Stimulated activated CD4-positive, alpha-beta T cell treated with anti-CD3 and anti-CD28 coated beads, Interleukin-15, amount 100 ng/mL, for 24 hours (primary cell): ENCODE measurements at places on chromosomes 2 and 18.

GRCh38 chr2:177332026-177332991 lies 60.3 kb upstream of the AGPS start:
- DNase-seq, result peak; percentile 34

- no peak for DNase-seq
Measured at GRCh38 chr2:189253836-189254235, 74.3 kb upstream of the COL5A2 start.

DNA sequence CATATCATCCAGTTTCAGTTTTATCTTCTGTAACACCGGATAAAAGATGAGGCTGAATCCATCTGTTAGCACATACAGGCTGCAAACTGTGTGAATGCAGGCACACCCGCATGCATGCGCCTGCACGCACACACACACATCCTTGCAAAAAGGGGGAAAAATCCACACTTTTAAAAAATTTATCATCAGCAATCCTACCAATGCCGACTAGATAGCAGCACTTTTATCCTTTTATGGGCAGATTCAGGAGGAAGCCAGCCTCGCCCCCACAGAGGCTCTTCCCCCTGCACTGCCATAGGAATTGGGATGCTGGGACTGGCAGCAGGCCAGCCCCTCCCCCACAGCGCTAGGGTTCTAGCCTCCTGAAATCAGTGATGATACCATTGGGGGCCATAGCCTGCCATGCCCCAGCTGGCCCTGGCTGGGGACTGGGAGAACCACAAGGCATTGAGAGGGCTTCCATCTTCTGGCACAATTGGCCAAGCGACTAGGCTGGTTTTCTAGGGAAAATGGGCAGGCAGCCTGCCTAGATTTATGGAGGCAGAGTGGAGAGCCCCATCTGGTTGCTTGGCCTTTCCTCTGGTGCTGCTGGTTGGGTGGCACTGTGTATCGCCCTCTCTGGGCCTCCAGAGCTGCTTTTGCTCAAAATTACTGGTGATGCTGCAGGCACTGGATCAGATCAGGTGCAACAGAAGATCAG lies 25.5 kb downstream of the CYRIA start:
- DNase-seq, result no peak

- no peak for DNase-seq
Measured at GRCh38 chr2:36664696-36665076, 31.8 kb upstream of the VIT start.

- no peak for DNase-seq
Measured at GRCh38 chr2:157388827-157389226, 55.1 kb downstream of the CYTIP start.

GRCh38 chr2:165069151-165069550 lies 113.8 kb upstream of the SLC38A11 start:
- DNase-seq, result no peak

DNA sequence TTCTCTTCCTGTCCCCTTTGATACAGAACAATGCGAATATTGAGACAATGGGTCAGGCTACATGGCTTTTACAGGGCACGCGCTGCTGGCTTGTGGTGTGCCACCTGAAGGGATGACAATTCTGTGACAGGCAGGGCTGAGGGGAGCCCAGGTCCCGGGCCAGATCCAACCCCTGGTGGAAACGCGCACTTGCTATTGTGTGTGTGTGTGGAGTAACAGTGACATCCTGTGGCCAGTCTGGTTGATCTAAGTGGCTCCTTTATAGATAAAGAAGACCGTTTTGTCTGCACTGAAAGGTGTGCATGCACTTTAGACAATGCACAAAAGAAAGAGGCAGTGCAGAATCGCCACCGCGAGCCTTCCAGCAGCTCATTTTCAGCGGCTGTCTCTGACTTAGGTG lies 273.6 kb downstream of the HRH4 start:
- DNase-seq, result peak; percentile 4

GRCh38 chr2:12083081-12083581 lies 336.7 kb downstream of the LPIN1 start:
- DNase-seq, result no peak

GRCh38 chr2:72316774-72317173 lies 169.1 kb upstream of the CYP26B1 start:
- DNase-seq, result no peak

GRCh38 chr2:214006601-214007000 lies 404.3 kb upstream of the VWC2L start:
- no peak for DNase-seq

- no peak for DNase-seq
Measured at GRCh38 chr18:52060607-52061304, 279.2 kb upstream of the DCC start.

GRCh38 chr2:10238396-10238795 lies 64.3 kb upstream of the HPCAL1 start:
- DNase-seq, result no peak

GRCh38 chr2:13681936-13682335 lies 950.6 kb upstream of the LRATD1 start:
- DNase-seq, result no peak

DNA sequence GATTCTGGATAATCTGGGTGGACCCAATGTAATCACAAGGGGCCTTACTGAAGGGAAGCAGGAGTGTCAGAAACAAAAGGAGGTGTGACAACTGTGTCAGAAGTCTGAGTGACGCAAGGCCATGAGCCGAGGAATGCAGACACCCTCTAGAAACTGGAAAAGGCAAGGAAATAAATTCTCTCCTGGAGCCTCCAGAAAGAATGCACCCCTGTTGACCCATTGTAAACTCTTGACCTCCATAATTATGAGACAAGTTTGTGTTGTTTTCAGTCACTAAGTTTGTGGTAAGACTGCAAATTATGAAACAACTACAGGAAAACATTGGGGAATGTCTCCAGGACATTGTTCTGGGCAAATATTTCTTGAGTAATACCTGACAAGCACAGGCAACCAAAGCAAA lies 47.3 kb upstream of the B3GNT7 start:
- no peak for DNase-seq

DNA sequence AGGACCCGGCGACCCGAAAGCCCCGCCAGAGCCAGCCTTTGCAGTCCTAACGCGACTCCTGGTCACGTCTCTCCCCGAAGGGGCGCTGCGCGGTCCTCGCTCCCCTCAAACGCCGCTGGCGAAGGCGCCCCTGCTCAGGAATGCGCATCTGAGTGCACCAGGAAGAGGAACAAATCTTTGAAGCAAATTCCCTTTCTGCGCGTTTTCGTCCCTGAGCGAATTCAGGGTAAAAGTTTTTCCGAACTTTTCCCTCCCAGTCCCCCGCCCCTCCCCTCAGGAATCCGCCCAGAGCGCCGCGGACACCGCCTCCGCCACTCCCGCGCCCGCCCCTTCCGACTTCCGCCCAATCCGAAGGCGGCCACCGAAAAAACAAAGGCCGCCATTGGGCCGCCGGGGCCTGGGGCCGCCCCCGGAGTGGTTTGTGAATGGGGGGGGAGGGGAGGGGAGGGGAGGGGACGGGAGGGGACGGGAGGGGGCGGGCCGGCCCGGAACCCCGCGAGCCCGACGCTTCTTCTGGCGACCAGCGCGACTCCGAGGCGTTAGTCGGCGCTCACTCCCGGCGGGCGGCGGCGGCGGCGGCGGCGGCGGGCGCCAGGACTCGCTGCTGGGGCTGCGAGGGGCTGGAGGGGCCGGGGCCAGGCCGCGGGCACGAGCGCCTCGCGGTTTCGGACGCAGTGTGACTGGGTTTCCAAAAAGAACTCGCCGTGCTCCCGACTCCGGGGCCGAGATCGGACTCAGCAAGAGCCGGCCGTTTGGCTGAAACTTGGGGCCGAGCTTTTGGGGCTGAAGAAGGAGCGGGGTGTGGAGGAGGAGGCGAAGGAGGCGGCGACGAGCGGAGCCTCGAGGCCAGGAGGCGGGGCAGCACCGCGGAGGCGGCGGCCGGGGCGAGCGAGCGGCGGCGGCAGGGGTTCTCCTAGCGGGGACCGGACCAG lies at the start of gene FZD7:
Gene FZD7, plus strand, starts transcription at position 539 of the 932 bp plus-strand sequence. CDS start 793 bp downstream, outside the sequence.
- DNase-seq, result peak; percentile 90

- DNase-seq, result peak; percentile 78
Measured at GRCh38 chr2:7450188-7450832, 533.1 kb downstream of the RNF144A start.

DNA sequence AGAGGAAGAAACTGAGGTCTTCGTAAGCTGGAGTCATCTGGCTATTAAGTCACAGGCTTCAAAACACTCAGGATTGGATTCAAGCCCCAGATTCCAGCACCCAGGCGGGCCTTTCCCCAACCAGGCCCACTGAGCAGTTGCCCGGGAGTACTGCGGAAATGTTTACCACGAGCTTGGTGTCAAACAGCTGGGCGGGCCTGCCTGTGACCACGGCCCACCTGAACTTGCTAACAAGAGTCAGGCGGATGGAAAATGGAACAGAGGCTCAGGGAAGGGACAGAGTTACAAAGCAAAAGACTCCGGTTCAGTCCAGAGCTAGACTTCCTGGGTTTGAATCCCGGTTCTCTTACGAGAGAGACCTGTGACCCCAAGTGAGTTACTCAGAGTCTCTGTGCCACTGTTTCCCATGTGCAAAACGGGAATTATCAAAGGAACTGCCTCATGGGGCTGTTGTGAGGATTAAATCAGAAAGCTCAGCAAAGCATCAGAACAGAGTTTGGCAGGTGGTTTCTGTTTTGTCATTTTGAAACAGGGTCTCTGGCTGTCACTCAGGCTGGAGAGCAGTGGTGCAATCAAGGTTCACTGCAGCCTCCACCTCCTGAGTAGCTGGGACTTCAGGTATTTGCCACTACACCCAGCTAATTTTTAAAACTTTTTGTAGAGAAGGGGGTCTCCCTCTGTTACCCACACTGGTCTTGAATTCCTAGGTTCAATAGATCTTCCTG lies 49.0 kb upstream of the TFCP2L1 start:
- no peak for DNase-seq
